COR-L47 (cell line): ENCODE measurements at places on chromosomes 7 and 10.

- no peak for DNase-seq
Observed at GRCh38 chr10:72322030-72322279, 32.8 kb downstream of the DNAJB12 start.

GRCh38 chr7:51366172-51366728 is 49.6 kb upstream of the COBL start:
- no peak for DNase-seq

GRCh38 chr7:43163885-43164284 is 51.4 kb downstream of the HECW1 start:
- no peak for DNase-seq

DNA sequence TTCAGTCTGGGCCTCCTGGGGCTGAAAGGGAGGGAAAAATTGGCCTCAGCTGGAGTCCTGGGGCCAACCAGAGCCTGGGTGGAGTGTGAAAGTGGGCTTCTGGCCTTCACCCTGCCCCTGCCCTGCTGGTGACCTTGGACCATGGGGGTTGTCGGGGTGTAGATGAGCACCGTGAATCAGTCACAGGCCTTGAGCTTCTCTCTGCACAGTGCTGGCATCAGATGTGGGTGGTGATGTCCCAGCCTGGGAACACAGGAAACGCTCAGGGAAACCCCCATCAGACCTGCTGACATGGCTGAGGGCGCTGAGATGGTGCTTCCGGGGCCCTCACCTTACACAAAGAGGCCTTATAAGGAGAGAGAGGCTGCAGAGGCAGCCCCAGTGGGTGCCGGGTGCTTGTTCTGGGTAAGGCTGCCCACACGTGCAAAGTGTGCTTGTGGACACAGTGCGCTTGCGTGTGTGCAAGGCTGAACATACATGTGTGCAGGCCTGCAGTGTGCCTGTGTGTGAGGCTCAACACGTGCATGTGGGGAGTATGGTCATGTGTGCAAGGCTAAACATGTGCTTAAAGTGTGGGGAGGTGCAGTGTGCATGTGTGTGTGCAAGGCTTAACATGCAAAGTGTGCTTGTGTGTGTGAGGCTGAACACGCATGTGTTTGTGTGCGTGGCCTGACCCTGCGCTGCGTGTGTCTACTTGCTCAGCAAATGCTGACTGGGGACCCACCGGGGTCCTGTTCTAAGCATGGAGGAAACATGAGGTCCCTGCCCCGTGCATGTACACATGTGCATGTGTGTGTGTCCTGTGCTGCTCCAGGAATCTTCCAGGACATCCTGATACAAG is 6.5 kb downstream of the ARPC1B start:
- no peak for DNase-seq

DNA sequence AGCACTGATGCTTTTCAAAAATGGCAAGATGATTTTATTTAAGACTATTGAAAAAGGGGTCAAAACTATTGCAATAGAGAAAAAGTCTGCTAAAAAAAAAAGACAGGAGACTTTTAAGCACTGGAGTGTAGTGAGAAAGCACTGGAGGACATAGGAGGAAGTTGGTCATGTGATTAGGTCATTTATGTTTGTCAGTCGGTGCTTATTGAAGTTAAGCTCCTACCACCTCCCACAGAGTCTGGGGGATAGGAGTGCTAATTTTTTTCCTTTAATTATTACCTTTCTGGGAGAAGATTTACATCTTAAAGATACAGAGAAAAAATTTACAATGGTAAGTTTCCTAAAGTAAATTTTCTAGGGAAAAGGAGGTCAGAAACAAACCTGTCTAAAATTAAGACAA is 80.2 kb upstream of the TMEM229A start:
- no peak for DNase-seq

- DNase-seq, result no peak
Observed at GRCh38 chr10:31885971-31886370, 42.7 kb downstream of the ARHGAP12 start.

GRCh38 chr10:78600740-78601139 is 468.0 kb upstream of the ZMIZ1 start:
- DNase-seq, result no peak

DNA sequence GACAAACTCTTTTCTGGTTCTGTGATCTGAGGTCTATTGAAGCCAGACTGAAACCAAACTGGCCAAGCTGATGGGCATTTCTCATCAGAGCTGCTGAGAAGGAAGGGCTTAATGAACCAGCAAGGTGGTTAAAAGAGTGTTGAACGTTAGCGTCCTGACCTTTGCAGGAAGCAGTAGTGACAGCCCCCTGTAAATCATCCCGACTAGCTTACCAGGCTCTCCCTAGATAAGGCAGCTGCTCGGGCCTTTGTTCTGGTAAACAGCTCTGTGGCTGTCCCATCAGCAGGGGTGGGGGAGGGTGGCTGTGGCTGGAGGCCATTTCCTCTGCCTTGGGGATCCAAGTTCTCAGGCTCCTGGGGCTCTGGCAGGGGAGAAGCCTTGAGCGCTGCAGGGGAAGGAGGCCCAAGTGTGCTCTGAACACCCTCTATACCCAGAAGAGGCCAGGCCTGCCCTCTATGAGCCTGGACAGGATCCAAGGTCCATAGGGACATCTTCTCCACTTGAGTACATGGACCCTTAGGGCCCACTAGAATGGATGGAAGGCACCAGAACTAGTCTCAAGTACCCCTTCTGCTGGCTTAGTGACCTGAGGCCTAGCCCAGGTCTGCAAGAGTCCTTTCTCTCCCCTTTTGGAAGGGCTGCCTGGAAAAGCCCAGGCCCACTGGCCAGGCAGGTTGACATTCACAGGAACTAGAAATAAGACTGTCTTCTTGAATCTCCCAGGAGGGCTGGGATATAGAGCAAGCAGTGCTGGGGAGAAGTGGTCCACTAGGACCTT is 134.6 kb downstream of the ARHGAP22 start:
- no peak for DNase-seq

GRCh38 chr7:151539088-151539671 is 19.5 kb upstream of the RHEB start:
- peak; percentile 53 for DNase-seq

DNA sequence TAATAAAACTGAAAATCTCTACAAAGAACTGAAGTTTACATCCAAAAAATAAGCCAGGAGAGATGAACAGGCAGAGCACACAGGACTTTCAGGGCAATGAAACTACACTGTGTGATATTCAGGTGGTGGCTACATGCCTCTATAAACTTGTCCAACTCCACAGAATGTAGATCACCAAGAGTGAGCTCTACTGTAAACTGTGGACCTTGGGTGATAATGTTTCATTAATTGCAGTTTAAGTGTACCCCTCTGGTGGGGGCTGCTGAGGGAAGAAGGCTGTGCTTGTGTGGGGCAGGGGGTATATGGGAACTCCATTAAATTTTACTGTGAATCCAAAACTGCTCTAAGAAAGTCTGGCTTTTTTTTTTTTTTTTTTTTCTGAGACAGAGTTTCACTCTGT is 22.7 kb downstream of the YWHAG start:
- DNase-seq, result no peak

- DNase-seq, result no peak
Observed at GRCh38 chr10:119370972-119371703, 163.8 kb downstream of the GRK5 start.

DNA sequence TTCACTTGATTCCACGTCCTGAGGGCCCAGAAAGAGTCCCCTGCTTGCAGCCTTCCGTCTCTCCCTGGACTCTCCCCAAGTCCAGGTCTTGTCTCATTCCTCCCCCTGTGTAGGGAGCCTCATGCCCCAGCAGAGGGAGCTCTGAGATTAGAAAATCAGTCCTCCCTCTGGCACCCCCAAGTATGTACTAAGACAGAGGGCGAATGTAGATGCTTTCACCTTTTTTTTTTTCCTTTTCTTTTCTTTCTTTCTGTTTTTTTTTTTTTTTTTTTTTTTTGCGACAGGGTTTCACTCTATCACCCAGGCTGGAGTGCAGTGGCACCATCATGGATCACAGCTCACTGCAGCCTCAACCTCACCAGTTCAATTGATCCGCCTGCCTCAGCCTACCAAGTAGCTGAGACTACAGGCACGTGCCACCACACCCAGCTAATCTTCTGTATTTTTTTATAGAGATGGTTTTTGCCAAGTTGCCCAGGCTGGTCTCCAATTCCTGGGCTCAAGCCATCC is 10.3 kb downstream of the SFXN3 start:
- DNase-seq, result peak; percentile 65

DNA sequence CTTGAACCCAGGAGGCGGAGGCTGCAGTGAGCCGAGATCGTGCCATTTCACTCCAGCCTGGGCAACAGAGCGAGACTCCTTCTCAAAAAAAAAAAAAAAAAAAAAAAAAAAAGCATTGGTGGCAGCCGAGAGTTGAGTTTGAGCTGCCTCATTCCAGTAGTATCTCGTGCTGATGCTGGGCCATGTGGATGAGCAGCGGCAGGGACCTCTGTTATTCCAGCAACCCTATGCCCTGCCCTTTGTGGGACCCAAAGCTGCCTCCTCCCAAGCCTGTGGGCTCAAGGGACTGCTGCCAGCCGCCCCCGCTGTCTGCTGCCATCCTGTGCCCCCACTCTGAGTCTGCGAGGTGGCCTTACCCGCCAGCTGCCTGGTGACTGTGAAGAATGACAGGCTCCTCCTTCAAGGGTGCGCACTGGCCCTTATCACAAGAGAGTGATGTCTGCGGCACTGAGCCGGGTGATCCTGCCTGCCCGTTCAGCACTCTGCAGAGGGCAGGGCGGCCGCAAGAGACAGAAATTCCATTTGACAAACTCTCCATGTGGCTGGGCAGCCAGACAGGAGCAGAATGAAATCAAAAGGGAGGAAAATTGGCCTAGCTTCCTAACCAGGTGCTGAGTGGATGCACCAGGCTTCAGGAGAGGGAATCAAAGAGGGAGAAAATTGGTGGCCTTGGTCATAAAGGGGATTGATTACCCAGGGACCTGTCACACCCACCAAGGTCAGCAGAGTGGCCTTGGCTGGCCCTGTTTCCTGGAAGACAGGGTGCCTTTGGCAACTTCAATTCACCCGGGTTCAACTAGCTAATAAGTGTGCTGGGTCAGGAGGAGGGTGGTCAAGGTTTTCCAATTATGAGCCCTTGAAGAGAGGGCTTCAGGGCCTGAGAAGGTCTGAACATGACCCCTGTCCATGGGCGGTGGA is 65.3 kb upstream of the ZMIZ1 start:
- DNase-seq, result no peak

DNA sequence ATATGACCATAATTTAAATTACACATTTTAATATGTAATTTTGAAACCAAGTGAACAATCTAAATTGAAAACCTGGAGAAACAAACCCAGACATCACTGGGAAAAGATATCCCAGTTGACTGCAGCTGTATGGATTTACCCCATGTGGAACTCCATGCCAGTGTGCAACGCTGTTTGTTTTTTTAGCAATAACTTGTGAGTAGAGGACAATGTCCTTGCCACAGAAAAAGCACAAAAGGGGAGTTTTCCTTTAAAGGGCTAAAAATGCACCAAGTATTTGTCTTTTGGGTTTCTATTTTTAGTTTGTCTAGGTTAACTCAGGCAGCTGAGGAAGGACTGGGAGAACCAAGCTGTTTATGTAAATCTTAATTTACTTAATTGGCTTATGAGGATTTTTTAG is 15.1 kb upstream of the COL17A1 start:
- no peak for DNase-seq

DNA sequence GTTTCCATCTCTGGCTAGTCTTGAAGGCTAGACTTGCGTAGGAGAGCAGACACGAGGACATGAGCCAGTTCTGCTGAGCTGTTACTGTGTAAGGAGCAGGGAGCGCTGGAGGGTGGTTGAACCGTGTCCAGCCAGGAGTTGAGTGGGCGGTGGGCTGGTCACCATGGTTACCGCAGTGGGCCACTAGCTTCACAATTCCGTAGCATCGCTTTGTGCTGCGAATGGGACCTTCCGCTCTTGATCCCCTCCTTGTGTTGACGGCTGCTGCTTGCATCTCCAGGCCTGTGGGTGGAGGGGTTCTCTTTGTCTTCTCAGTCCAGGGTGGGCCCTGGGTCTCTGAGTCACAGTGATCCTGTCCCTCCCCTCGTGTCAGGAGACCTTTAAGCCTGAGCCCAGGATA is 49.4 kb upstream of the OCM start:
- DNase-seq, result no peak

- DNase-seq, result no peak
Observed at GRCh38 chr10:60853107-60853506, 74.8 kb downstream of the CDK1 start.

GRCh38 chr7:32495298-32496051 is at the start of gene AVL9:
Gene AVL9, plus strand, starts transcription at chr7:32495489. Its CDS starts 221 bp downstream, at chr7:32495710.
- peak; percentile 91 for DNase-seq

DNA sequence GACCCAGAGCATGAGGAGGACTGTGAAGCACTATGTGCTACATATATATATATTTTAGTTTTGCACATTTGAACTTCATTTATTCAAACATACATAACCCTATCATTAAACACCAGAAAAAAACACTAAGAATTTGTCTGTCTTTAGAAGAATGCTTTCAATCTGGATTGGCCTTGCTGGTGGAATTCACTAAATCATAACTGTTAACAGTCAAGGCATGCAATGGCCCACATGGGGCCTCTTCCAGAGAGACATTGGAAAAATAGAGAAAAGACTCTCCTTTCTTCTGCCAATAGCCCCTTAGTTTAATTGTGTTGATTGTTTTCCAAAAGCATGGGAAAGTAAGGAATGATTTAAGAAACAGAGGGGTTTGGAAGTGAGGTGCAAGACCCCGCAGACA is 77.9 kb downstream of the MRPL32 start:
- DNase-seq, result no peak

GRCh38 chr10:3559527-3559926 is 225.5 kb downstream of the KLF6 start:
- DNase-seq, result no peak

- no peak for DNase-seq
Observed at GRCh38 chr10:28177944-28178637, 124.8 kb downstream of the MPP7 start.

DNA sequence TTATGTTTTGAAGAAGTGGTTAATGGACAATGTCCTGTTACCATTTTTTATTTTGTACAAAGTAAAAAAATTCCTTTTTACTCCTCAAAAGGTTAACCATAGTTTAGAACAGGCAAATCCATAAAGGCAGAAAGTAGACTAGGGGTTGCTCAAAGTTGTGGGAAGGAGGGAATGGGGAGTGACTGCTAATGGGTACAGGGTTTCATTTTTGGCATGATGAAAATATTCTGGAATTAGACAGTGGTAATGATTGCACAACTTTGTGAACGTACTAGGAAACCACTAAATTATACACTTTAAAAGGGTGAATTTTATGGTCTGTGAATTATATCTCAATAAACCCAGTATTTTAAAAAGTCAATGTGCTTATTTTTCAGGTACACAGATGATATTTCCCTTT is 35.4 kb upstream of the CDK14 start:
- no peak for DNase-seq

DNA sequence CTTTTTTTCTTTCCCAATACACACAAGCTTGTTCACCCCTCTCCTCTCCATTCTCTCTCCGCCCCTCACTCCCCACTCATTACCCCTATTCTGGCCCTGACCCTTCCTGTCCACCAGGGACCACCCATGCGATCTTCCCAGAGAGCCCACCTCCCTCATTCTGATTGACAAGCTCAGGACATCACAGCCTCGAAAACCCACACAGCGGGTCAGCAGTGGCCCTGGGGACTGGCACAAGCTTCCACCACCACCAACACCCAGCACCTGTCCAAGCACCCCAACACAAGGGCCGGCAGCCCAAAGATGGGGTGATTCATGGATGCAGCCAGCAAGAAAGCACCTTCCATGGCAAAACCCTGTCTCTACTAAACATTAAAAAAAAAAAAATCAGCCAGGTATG is 50.0 kb upstream of the USP6NL start:
- no peak for DNase-seq
